ENCODE measurements at places on chromosomes 3 and 15. TPM values are rescaled to one million over a fixed set of nuclear protein-coding genes. Genes with fewer than 3 reads are reported as not detected.
A peak's percentile ranks its signal among the peaks of the same experiment; 100 is the strongest.

Gene PLSCR5
- total RNA-seq: not detected

Gene ATP10A
- total RNA-seq: 17.2 TPM

Gene MME
- total RNA-seq: not detected

Gene STARD9
- 3.4 TPM for total RNA-seq

Gene ALPK3
- 0.10 TPM for total RNA-seq

Gene CHRD
- total RNA-seq: not detected

Gene CIB1
- 170 TPM for total RNA-seq

Gene FOXB1
- total RNA-seq: 1.5 TPM

Gene CEP63
- 22.4 TPM for total RNA-seq

- H3K36me3 ChIP-seq: no peaks in the 10 kb centered on the region
- no peak overlapping the region for H3K27ac ChIP-seq
- H3K4me1 ChIP-seq: no peaks in the 10 kb centered on the region
- peaks cover 31% of the 10 kb centered on the region for H3K27me3 ChIP-seq
- DNase-seq: no peak
Measured at GRCh38 chr15:39573844-39574243, 7.0 kb upstream of the THBS1 start.

GRCh38 chr3:193909387-193909786 is 226.6 kb upstream of the HES1 start:
- DNase-seq: no peak
- no peak overlapping the region for H3K4me3 ChIP-seq
- H3K27me3 ChIP-seq: no peaks in the 10 kb centered on the region
- H3K4me1 ChIP-seq: peaks cover 21% of the 10 kb centered on the region

DNA sequence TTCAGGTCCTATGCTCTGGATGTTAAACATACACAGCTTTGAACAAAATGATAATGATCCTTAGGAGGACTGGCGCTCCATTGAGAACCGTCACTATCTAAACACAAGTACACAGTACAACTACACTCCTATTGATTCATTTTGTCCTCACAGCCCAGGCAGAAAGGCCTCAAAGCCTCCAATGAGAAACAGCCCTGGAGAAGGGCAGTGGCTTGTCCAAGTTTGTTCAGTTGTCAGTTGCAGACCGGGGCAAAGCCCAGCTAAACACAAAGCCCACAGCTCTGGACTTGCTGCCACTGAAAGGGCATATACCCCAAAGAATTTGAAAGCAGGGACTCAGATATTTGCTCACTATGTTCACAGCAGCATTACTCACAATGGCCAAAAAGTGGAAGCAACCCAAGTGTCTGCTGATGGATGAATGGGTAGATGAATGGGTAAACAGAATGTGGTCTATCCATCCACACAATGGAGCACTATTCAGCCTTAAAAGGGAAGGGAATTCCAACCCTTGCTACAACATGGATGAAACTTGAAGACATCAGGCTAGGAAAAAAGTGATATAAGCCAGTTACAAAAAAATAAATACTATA is 34.7 kb downstream of the NUP210 start:
- no peak for DNase-seq
- no peak overlapping the region for H3K4me3 ChIP-seq
- H3K4me1 ChIP-seq: peaks cover 14% of the 10 kb centered on the region
- no peak overlapping the region for H3K27ac ChIP-seq
- H3K36me3 ChIP-seq: peaks cover 62% of the 10 kb centered on the region
- H3K27me3 ChIP-seq: no peaks in the 10 kb centered on the region

DNA sequence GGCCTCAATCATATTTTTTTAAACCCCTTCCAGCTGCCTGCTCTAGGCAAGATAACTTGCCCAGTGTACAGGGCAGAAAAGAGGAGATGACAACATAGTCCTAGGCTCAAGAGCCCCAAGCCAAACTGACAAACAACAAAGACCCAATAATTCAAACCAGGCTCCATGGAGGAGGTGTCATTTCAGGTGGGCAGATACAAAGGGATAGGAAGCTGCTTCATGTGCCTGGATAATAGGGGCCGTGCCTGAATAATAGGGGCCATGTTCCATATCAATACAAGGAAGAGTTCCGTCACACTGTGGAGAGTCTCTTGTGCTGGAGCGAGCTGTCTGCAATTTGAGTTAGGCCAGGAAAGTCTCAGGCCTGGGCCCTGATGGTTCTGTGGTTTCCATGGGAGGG is 35.4 kb upstream of the TRIM71 start:
- no peak for DNase-seq
- peaks cover 13% of the 10 kb centered on the region for H3K27me3 ChIP-seq

DNA sequence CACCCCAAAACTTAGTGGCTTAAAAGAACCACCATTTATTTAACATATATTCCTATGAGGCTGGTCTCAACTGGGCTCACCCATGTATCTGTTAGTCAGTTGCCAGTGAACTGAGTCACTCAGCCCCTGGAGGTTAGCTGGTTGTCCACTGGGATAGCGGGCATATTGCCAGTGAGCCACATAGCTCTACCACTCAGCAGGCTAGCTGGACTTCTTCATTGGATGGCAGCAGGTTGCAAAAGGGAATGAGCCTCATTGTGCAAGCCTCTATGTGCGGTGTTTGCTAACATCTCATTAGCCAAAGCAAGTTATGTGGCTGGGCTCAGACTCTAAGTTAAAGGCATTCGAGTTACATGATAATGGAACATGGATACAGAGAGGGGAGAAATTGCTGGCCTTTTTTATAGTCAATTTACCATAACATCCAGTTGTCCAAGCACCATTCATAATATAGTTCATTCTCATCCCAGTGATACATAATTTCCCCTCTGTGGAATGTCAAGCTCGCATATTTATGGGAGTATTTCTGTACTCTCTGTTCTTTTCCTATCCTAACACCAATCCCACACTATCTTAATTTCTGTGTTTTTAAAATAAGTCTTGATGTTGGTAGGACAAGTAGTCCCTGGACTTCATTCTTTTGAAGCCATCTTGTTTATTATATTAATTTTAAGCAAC is 8.7 kb downstream of the BTD start:
- no peak for DNase-seq
- no peak overlapping the region for H3K27ac ChIP-seq
- H3K4me1 ChIP-seq: peaks cover 3% of the 10 kb centered on the region
- no peaks in the 10 kb centered on the region for H3K36me3 ChIP-seq

DNA sequence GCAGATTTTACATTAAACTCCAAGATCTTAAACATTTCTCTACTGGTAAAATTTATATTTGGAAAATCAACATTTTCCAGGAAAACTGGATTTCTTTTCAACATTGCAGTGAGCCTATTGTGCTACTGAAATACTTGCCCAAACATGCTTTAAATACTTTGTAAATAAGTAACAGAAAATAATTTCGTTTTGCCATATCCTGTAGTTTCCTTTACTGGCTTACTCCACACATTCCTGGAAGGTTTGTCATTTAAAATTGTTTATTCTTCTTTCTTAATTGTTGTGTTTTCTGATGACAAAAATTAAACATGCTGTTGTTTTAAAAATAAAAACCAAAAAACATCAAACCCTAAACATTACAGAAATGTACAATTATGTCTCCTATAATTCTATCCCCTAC is 22.0 kb downstream of the ACAD11 start:
- DNase-seq: no peak
- H3K27me3 ChIP-seq: no peaks in the 10 kb centered on the region
- peaks cover 21% of the 10 kb centered on the region for H3K36me3 ChIP-seq
- no peaks in the 10 kb centered on the region for H3K4me1 ChIP-seq
- no peak overlapping the region for H3K27ac ChIP-seq
- H3K4me3 ChIP-seq: no peak overlapping the region

DNA sequence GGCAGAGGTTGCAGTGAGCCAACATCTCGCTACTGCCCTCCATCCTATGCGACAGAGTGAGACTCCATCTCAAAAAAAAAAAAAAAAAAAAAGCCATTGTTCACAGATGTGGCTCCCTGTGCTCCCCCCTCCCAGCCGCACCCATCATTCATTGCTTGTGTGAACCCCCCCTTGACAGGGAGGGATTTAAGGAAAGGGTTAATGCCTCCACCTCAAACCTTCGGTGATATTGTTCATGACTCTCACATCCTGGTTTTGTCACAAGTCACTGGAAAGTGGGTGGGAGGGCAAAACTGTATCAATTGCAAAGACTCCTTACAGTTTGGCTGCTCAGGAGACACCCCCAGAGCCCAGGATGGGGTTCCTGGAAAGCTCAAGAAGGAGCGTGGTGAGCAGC is 7.7 kb downstream of the SLC6A6 start:
- H3K4me1 ChIP-seq: peaks cover 47% of the 10 kb centered on the region
- H3K27me3 ChIP-seq: no peaks in the 10 kb centered on the region
- peaks cover 12% of the 10 kb centered on the region for H3K36me3 ChIP-seq
- peak overlapping the region; percentile 84 for H3K27ac ChIP-seq
- no peak for DNase-seq

DNA sequence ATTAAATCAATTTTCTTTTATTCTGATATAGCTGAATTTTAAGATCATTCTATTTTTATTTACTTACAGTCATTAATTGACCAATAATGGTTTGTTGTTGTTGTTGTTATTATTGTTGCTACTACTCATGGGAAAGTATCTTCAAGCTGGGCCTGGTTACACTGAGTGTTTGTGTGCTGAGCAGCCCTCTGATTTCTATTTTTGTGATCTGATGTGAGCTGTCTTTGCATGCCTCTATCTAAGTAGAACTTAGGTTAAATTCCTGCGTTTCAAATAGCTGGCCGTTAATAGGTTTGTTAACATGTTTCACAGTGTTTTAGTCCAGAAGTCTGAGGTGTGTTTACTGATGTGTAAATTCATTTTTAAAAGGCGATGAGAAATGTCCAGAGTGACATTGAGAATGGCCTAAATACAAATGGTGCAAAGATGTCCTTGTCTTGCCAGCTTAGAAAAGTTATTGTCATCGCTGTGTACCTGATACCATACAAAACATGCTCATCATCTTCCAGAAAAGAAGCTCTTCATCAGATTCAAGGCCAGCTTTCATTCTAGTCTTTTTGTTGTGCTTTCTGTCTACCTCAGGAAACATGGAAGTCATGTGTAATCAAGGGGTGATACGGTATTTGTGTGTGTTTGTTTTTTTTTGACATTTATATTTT is 15.8 kb downstream of the ARIH2 start:
- no peaks in the 10 kb centered on the region for H3K27me3 ChIP-seq
- H3K36me3 ChIP-seq: peaks cover 50% of the 10 kb centered on the region
- peaks cover 64% of the 10 kb centered on the region for H3K4me1 ChIP-seq
- no peak overlapping the region for H3K27ac ChIP-seq

DNA sequence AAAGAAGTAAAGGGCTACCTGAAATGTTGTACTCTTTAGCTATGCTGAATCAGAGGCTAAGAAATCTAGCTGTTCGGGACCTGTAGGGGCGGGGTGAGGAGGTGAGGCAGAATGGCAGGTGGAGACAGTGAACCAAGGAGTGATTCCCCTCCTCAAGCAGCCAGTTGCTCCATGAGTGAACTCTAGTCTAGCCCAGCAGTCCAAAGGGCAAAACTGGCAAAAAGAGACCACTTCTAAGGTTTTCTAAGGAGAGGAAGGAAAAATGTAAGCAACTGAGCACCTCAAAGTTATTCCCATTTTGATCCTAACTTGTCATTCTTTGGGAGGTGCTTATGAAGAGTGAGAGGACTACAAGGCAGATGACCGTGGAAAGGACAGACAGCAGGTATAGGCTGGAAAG is 19.3 kb upstream of the TOPAZ1 start:
- H3K36me3 ChIP-seq: no peaks in the 10 kb centered on the region
- no peak overlapping the region for H3K27ac ChIP-seq
- H3K4me3 ChIP-seq: no peak overlapping the region
- DNase-seq: no peak
- H3K27me3 ChIP-seq: peaks cover 28% of the 10 kb centered on the region
- H3K4me1 ChIP-seq: no peaks in the 10 kb centered on the region

GRCh38 chr15:69319384-69320375 is 21.0 kb downstream of the PAQR5 start:
- no peak overlapping the region for H3K27ac ChIP-seq
- H3K27me3 ChIP-seq: peaks cover 9% of the 10 kb centered on the region
- no peak for DNase-seq
- H3K4me3 ChIP-seq: no peak overlapping the region
- H3K4me1 ChIP-seq: peaks cover 13% of the 10 kb centered on the region
- no peaks in the 10 kb centered on the region for H3K36me3 ChIP-seq

DNA sequence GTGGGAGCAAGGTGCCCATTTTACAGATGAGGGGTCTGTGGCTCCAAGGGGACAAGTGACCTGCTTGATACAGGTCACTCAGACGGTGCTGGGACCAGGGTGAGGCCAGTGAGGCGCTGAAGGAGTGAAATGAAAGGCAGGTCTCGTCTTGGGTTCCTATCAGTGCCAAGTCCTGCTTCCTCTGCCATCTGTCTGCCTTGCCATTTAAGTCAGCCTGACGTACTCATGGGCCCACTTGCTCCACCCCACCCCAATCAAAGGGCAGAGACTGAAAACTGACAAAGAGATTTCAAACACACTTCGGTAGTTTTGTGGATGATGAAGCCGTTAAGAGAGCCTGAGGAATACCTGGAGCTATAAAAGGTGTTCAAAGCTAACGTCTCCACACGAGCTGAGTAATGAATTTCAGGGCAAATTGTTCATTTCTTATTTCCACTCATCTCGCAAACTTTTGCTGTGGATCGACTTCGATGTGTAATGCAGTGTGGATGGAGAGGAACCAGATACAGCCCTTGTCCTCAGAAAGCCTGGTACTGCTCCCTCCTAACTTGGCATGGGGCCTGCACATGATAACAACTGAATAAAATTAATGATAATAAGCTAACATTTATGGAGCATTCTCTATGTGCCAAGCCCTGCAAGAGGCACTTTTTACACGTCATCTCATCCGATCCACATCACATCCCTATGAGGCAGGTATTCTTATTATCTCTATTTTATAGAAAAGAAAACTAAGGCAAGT is 36.6 kb downstream of the ATP2B2 start:
- H3K36me3 ChIP-seq: no peaks in the 10 kb centered on the region
- DNase-seq: no peak
- no peak overlapping the region for H3K4me3 ChIP-seq
- H3K4me1 ChIP-seq: peaks cover 5% of the 10 kb centered on the region
- H3K27me3 ChIP-seq: peaks cover 7% of the 10 kb centered on the region
- no peak overlapping the region for H3K27ac ChIP-seq

- peaks cover 61% of the 10 kb centered on the region for H3K4me1 ChIP-seq
- peak overlapping the region; percentile 94 for H3K27ac ChIP-seq
- H3K27me3 ChIP-seq: peaks cover under 1% of the 10 kb centered on the region
- peak overlapping the region; percentile 98 for H3K4me3 ChIP-seq
- peaks cover 15% of the 10 kb centered on the region for H3K36me3 ChIP-seq
Measured at GRCh38 chr3:194671511-194671899, 486 bp downstream of the LSG1 start.

- no peak overlapping the region for H3K27ac ChIP-seq
- H3K4me1 ChIP-seq: peaks cover 7% of the 10 kb centered on the region
Measured at GRCh38 chr15:100760357-100760903, 119.2 kb upstream of the ALDH1A3 start.

GRCh38 chr3:73475717-73476116 is 149.0 kb downstream of the PDZRN3 start:
- H3K4me1 ChIP-seq: no peaks in the 10 kb centered on the region
- no peak overlapping the region for H3K4me3 ChIP-seq
- no peak overlapping the region for H3K27ac ChIP-seq
- no peak for DNase-seq
- no peaks in the 10 kb centered on the region for H3K36me3 ChIP-seq

- H3K4me3 ChIP-seq: no peak within 1 kb of the TSS
- no peak within 1 kb of the TSS for H3K27ac ChIP-seq
- no peaks in the 10 kb centered on the region for H3K36me3 ChIP-seq
- no peak for DNase-seq
- peaks cover 21% of the 10 kb centered on the region for H3K4me1 ChIP-seq
Measured at GRCh38 chr15:32717426-32718226, at the start of gene GREM1. GREM1 (plus strand) TSS chr15:32718004; CDS start chr15:32730691, 12,687 bp downstream.

- H3K4me1 ChIP-seq: peaks cover 51% of the 10 kb centered on the region
- no peaks in the 10 kb centered on the region for H3K27me3 ChIP-seq
- H3K36me3 ChIP-seq: peaks cover 1% of the 10 kb centered on the region
- H3K4me3 ChIP-seq: no peak overlapping the region
- DNase-seq: no peak
- no peak overlapping the region for H3K27ac ChIP-seq
Measured at GRCh38 chr3:71311661-71312046, 271.9 kb downstream of the FOXP1 start.

- H3K27ac ChIP-seq: no peak overlapping the region
- peaks cover 62% of the 10 kb centered on the region for H3K27me3 ChIP-seq
- DNase-seq: no peak
Measured at GRCh38 chr3:172448661-172449465, 607 bp upstream of the GHSR start.

All from activated CD4-positive, alpha-beta memory T cell treated with anti-CD3 and anti-CD28 coated beads for 36 hours (primary cell).